Left forelimb (tissue), 1 donor: ENCODE measurements at places on chromosomes 4 and X.
A peak's percentile ranks its signal among the peaks of the same experiment; 100 is the strongest.

GRCh38 chr4:157220371-157220881, at the start of gene GRIA2:
Gene GRIA2, plus strand, starts transcription at chr4:157220728. Its CDS starts 315 bp downstream, at chr4:157221043.
- peak; percentile 87 for DNase-seq

DNA sequence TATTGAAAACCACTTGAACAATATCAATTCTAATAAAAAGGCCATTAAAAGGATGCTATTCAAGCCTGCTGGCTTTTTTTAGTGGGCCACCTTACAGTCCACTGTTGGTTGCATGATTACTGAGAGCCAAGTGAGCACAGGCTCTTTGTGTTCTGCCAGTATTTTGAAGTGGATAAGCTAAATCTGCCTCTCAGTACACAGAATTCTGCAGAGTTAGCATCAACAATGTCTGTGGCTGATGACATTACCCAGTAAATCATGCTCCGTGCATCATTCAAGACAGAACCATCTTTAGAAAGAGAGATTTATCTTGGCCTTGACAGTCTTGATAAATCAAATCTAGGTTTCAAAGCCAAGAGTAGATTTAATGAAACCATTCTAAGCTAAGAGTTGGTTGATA, 119.0 kb upstream of the GNPDA2 start:
- DNase-seq, result no peak

DNA sequence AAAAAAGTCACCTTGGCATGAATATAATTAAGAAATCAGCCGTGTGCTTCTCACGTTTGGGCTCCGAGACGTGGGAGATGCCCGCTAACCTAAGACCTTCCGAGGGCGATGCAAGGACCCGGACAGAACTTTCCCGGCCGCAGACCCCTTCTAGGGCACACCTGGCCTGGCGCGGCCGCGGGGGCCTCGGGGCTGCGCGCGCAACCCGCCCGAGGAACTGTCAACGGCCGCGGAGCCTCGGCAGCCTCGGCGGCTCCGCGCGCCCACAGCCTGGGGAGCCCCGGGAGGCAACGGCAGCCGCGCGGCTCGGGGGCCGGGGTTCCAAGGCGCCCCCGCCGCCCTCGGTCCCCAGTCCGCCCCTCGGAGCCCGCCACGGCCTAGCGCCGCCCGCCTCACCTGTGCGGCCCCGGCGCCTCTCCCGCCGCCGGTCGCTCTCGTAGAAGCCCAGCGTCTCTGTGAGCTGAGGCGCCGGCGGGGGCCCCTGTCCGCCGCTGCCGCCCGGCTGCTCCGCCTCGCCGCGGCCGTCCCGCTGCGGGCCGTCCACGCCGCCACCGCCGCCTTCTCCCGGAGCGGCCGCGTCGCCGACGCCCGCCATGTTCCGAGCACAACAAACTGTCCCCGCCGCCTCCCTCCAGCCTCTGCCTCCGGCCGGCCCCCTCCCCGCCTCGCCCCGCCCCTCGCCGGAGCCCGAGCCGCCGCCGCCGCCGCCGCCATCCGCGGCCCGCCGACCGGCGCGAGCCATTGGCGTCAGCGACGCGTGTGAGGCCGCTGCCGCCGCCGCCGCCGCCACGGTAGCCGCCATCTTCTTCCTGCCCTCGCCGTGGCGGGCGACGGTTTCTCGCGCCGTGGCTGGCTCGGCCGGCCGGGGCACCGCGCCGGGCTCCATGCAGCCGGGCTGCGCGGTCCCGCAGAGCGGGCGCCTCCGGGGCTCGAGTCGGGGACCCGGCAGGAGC, at the start of gene TAPT1:
Gene TAPT1 (minus strand): TSS at position 609 of the 953 bp plus-strand sequence. CDS start 14 bp downstream, at position 595.
- DNase-seq, result peak; percentile 91

DNA sequence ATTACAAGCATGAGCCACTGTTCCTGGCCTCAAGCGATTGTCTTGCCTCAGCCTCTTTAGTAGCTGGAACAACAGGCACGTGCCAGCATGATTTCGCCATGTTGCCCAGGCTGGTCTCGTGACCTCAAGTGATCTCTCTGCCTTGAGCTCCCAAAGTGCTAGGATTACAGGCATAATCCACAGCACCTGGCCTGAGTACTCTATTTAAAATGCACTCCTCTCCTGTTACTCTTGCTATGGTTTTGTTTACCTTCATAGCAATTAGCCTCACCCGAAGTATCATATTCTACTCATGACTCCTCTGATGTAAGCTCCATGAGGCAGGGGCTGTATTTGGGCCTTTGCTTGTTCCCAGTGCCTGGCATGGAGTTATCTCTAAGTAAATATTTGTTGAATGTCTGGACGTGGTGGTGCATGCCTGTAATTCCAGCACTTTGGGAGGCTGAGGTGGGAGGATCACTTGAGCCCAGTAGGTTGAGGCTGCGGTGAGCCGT, 92.5 kb upstream of the SLC34A2 start:
- DNase-seq, result no peak

DNA sequence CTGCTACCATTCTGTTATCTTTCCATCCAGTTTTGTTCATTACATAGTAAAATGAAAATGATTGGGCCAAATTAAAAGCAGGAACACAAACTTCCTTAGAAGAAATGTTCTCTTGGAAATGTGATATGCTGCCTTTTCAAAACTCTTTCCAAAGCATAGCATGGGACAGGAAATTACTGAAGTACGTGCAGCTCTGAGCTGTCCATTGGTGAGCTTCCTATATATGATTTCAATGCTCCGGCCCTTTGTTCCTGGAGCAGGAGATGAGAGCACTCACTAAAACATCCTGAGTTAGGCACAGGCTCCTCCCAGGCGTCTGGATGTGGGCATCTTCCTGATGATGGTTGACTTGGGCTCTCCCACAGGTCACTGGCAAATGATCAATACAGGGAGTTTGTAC, 33.0 kb upstream of the ANXA3 start:
- no peak for DNase-seq
